ENCODE measurements at places on chromosomes 5 and 9.

- no peak for DNase-seq
Measured at GRCh38 chr9:134570711-134571325, 70.8 kb upstream of the COL5A1 start.

- no peak for DNase-seq
Measured at GRCh38 chr5:163498886-163499285, 6.5 kb upstream of the MAT2B start.

DNA sequence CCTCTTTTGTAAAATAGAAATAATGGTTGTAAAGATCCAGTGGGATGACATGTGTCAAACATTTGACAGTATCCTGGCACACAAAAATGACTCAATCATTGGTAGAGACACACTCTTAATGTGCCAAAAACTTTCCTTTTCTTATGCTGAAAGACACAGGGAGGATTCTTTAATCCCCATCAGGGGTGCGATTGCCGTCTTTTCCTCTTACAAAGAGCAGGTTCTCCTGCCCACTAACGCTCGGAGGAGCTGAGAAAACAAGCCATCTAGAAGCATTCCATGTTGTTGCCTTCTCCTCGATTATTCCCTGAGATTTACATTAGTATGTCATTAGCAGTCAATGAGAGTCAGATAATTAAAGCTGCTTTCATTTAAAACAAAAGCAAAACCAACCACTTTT is 342.6 kb upstream of the CCNH start:
- no peak for DNase-seq

DNA sequence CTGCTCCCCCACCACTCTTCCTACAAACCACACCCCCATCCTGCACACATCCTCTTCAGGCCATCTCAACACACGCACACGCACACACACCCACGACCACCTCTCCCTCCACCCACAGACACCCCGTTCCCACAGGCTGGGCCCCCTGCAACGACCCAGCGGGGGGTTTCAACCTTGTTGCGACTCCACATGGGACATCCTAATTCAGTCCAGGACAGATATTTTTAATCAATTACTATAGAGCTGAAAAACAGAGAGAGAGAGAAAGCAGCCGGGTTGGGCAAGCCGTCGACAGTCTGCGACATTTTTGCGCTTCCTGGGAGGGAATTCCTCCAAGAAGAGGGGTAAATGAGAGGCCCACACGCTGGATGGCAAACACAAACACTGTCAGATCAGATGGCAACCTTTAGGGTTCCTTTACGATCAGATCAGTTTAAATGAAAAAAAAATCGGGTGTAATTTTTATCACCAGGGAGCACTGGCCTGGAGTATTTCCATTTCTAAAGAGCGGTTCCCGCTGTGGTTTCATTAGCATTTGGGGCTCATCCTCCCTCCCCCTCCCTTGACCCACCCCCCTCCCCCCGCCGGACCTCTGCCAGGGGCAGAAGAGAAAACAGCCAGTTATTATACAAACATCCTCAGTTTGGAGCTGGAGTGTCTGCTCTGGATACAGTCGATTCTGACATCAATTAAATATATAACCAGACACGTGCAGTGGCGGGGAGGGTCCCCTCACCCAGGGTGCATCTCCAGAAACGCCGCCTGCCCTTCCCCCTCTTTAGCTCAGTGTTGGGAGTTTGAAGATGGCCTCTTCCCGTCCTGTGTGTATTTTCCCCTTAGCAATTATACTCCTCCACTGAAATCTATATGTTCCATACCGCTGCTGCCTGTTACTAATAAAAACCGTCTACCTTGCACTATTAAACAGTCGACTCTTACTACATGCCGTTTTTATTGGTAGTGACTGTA is 2.3 kb upstream of the IRX2 start:
- DNase-seq = no peak

DNA sequence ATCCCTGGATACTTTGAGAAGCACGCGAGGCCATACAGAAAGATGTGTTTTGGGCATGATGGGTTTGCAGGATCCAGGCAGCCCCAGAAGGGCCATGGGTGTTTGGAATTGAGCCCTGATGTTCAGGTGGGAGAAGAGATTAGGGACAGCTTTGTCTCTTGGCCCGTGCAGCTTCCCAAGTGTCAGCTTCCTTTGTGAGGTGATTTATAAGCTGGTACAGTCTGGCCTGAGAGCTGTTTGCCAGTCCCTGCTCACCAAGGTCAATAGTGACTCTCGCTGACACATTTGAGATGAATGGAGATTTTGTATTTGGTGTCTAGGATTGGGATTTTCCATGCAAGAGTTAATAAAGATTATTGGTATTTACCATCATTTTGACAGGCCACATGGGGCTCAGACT is 165.9 kb downstream of the ICE1 start:
- no peak for DNase-seq

All from stimulated activated CD8-positive, alpha-beta memory T cell treated with anti-CD3 and anti-CD28 coated beads, Interleukin-7, amount 100 ng/mL, for 24 hours (primary cell).